ENCODE measurements at places on chromosomes 2 and 18. TPM values are rescaled to one million over a fixed set of nuclear protein-coding genes. Genes with fewer than 3 reads are reported as not detected.

The GAL3ST2 gene
- not detected for total RNA-seq

The ERFE gene
- total RNA-seq: not detected

DNA sequence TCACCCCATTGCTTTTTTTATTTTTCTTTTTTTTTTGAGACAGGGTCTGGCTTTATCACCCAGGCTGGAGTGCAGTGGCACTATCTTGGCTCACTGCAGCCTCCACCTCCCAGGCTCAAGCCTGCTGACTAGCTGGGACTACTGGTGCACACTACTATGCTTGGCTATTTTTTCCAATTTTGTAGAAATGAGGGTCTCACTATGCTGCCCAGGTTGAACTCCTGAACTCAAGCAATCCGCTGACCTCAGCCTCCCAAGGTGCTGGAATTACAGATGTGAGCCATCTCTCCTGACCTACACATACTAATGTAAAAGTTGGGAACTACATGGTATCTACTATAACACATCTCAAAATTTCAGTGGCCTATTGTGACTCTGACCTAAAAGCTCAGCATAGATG lies 101.2 kb downstream of the FMNL2 start:
- no peak for DNase-seq

DNA sequence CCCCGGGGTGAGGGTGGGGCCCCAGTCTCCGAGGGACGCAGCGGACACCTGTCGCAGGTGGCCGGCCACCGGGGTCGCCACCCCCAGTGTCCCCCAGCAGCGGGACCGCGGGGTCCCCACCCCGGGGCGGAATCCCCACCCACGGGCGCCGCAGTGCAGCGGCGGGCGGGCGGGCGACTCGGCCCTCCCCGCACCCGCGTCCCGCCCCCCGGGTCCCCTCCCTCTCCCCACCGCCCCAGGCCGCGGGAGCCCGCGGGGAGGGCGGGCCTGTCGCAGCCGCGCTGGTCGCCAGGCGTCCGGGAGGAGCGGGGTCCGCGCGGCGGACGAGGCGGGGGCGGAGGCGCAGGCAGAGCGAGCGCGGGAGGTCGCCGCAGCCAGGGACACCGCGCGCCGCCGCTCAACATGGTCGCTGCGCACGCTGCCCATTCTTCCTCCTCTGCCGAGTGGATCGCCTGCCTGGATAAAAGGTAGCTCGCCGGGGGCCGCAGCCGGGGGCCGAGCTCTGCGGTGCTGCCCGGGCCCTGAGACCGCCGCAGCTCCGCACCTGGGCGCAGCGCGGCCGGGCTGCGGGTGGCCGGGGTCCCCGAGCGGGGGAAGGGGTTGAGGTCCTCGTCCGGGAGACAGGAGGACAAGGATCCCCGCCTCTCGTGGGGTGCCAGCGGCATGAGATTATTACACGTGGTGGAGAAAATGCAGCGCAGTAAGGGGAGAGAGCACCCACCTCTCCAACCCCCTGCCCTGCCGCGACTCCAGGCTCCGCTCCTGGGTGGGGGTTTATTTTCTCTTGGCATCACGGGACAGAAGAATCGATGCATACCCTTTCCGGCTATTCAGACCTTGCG lies at the start of gene RAPGEF4:
TSS of gene RAPGEF4 (plus strand) at position 264 of the 842 bp plus-strand sequence. CDS start at position 403, 139 bp downstream.
- DNase-seq: no peak

DNA sequence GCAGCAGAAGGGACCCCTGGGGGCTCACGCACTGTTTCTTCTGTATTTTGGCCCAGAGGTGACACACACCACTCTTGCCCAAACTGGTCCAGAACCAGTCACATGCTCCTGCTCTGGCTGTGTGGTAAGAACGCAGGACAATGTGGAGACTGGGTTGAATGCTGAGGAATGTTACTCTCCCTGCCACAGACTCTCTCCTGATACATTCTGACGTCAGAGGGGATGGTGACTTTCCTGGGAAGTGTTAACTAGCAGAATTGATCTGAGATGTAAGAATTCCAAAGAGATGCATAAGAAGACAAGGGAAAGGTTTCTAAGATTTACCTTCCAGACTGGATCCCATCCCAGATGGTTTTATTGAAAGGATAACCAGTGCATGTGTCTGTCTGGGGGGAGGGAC lies 100.8 kb downstream of the ASB1 start:
- no peak for DNase-seq

All from left cardiac atrium (tissue), 4 donors.